Activated CD4-positive, alpha-beta T cell treated with anti-CD3 and anti-CD28 coated beads, Interleukin-2, amount 50 U/mL, for 4 hours (primary cell): ENCODE measurements at places on chromosomes 3 and 15.

DNA sequence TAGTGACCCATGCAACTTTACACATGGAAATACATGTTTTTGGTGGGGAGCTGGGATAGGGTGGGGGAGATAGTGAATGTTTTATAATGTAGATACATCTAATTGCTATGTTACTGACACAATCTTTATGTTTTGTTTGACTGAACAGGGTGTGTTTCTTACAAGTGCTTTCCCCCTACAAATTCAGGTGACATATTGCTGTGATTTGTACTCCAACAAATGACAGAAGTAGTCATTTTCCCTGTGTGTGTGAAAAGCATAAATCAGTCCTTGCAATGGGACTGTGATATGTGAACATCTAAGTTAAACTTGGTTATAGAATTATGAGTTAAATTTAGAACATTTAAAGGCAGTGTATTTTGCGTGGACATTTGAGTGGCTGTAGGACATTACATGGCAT, 27.3 kb downstream of the OTOL1 start:
- DNase-seq = no peak

GRCh38 chr3:34283751-34284150, 485.3 kb downstream of the PDCD6IP start:
- no peak for DNase-seq

DNA sequence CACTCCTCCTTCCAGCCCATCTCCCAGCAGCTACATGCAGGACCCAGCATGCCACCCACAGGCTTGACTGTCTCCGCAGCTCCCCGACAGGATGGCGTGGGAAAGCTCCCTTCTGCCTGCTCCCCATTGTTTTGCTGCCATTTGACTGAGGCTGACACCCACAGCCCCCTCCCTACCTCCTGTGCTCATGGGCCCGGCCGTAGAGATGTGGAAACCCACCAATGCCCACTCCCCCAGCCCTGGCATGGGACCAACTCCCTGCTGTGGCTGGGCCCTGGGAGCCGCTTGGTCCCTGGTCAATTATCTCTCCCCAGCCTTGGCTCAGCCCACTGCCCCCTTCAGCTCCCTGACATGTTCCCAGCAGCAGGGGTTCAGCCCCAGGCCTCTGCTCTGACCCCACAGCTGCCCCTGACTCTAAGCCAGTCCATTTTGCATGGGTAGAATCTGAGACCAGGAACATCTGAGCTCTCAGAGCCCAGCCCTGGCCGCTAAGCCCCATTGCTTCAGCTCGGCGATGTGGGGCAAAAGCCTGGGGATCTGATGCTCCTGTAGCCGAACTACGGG, 8.2 kb downstream of the C3orf22 start:
- no peak for DNase-seq

- DNase-seq = no peak
Measured at GRCh38 chr15:101411581-101411980, 77.9 kb downstream of the PCSK6 start.

- DNase-seq = no peak
Measured at GRCh38 chr3:114451561-114452018, 157.8 kb downstream of the TIGIT start.

GRCh38 chr3:139559541-139559940, 20.0 kb upstream of the RBP1 start:
- DNase-seq = no peak

GRCh38 chr3:187919544-187919943, 174.3 kb upstream of the BCL6 start:
- DNase-seq = no peak

- no peak for DNase-seq
Measured at GRCh38 chr3:83890039-83890762, 1068.6 kb upstream of the CADM2 start.

- DNase-seq = no peak
Measured at GRCh38 chr3:141328286-141329166, 39.8 kb upstream of the ZBTB38 start.

DNA sequence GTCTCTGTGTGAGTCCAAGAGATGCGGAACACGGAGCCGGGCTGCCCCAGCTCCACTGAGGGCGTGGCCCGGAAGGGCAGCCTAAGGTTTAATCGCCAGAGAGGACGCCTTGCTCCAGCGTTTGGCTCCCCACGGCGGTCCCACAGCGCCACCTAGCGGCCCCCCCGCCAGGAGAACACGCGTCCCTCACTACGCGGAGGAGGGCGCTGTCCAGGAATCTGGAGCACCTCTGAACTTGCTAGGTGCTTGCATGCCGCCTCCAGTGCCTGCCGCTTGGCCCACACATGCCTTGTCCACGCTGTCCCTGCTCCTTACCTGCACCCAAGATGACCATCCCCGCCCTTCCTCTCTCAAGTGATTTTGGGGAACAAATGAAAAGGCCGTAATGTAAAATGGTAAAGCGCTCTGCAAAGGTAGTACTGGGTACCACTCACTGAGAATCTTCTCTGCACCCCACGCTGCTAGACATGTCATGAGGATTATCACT, 14.4 kb upstream of the MRPS22 start:
- DNase-seq = peak; percentile 78

- DNase-seq = no peak
Measured at GRCh38 chr3:107493134-107493533, 29.6 kb upstream of the BBX start.

GRCh38 chr3:79947957-79948356, 180.2 kb upstream of the ROBO1 start:
- DNase-seq = no peak

DNA sequence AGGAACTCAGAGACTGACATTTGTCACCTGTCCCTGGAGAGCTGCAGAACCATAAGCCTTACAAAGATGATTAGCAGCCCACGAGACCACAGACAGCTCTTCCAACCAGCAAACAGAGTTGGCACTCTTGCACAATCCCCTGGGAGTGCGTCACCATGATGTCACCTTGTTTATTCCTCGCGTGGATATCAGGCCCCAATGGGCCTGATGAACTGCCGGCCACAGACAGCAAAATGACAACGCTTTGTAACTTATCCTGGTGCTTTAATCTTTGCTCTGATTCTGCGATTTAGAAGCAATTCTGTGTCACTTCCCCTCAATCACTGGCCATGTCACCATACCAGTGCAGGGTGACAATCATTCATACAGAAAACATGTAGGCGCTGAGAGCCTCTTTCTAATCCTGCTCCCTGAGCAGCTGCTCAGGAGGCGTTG, 89.2 kb downstream of the TAMM41 start:
- no peak for DNase-seq

DNA sequence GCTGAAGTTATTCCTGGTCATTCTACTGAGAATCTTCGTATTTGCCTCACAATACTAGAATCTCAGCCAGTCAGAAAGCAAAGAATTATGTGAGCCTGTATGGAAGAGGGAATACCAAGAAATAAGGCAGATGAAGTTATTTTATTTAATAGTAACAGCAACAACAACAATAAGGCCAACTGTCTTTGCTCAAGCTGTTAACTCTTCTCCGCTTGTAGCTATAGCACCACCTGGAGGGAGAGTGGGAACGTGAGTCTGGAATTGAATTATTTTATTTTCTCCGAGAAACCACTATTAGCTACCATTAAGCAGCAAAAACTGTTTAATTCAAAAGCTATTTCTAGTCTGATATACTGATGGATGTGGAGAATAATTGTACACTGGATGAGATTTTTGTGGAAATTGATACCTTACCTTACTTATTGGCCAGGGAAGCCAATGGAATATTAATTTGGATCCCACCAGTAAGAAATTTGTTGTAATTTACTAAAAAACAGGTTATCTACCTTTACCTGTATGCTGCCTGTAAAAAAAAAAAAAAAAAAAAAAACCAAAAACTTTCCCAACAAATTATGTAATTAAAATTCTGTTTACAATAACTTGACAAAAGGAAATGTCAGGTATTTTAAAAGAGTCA, 50.1 kb downstream of the CALML4 start:
- DNase-seq = no peak

DNA sequence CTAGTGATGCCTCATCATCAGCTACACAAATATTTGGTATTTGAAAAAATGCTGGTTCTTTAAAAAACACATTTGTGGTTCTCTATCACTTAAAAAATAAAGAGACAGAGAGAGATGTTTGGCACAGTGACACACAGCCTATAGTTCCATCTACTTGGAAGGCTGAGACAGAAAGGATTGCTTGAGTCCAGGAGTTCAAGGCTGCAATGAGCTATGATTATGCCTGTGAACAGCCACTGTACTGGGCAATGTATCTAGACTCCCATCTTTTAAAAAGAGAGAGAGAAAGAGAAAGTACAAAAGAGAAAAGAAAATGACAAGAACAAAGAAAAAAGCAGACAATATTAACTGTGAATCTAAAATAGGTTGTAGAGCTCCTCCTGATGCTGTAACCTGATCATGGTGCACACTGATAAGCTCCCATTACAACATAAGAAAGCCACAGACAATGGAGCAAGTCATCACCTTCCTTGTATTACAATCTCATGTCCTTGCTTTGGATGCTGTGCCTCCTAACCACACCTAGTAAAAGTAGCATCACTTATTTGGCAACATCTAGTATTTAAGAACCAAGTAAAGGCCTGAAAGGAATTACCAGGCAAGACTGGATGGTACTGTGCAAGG, 31.7 kb upstream of the MAP4 start:
- no peak for DNase-seq

DNA sequence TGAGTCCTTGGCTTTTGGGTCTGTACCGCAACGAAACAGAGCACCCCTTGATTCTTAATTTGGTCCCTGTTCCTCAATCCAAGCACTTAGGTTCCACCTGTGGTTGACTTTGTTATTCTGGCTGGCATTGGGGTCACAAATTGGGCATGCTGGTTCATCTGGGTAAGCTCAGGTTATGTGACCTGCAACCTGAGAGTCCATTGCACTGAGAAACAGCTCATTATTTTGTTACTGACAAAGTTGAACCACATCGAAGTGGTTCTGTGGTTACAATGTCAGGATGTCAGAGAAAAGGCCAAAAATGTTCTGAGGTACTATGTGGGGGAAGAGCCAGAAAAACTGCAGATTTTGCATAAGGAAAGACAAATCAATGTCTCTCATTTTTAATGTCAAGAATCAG, 74.2 kb downstream of the ZNF621 start:
- no peak for DNase-seq

DNA sequence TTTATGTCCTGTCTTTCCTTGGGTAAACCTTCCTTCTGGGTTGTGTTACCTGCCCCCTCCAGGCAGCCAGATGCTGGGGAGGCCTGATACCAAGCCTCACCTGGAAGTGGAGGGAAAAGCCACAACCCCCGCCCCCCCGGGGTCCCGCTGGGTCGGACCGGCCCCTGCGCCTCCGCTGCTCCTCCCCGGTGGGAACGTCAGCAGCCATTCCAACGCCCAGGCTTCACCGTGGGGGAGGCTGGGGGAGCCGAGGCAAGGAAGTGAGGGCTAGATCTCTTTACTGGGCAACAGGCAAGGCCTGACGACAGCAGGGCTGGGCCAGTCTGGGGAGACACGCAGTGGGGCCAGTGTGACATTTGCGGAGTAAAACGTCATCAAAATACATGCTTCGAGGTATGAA, 53.0 kb upstream of the SNRPA1 start:
- DNase-seq = no peak

DNA sequence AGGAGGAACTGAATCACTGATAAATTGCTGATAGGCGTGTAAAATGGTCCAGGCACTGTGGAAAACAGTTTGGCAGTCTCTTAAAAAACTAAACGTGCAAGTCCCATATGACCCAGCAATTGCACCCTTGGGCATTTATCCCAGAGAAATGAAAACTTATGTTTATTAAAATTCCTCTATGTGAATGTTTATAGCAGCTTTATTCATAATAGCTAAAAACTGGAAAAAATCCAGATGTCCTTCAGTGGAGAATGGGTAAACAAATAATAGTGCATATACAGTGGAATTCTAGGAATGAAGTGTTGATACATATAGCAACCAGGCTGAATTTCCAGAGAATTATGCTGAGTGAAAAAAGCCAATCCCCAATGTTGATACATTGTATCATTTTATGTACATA, 482.2 kb upstream of the PDZRN3 start:
- DNase-seq = no peak

- DNase-seq = no peak
Measured at GRCh38 chr3:133547432-133548041, 25.9 kb upstream of the CDV3 start.

DNA sequence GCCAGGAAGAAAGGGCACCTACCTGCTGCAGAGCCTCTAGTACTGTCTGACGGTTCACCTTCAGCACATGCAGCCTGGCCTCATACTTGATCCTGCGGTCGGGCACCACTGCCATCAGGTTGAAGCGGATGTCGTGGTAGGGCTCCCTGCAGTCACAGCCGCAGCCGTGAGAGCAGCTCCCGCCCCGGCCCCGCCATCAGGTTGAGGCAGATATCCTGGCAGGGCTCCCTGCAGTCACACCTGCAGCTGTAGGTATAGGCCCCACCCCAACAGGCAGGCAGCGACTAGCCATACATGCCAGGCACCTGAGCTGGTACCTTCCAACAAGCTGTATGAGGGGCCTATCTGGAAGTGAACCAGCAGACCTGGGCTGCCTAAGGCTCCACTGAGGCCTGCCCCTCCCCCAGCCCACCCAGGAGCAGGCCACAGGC, 38.7 kb downstream of the SEMA3G start:
- DNase-seq = no peak

DNA sequence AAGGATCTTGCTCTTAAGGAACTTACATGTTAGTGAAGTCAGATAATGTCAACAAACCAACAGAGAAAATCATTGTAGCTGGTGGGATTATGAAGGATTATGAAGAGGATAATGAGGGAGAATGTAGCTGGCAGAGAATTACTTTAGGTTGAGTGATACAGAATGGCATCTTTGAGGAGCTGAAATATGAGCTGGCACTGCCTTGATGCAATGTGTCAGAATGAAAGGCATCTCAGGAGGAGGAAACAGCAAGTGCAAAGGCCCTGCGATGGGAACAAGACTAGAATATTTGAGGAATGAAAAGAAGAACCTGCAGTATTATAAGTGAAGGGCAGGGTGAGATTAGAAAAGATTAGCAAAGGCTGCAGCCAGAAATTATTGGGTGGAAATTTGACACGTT, 237.2 kb upstream of the ADAMTS9 start:
- DNase-seq = no peak

GRCh38 chr3:45191924-45192417, 34.1 kb downstream of the TMEM158 start:
- DNase-seq = no peak

DNA sequence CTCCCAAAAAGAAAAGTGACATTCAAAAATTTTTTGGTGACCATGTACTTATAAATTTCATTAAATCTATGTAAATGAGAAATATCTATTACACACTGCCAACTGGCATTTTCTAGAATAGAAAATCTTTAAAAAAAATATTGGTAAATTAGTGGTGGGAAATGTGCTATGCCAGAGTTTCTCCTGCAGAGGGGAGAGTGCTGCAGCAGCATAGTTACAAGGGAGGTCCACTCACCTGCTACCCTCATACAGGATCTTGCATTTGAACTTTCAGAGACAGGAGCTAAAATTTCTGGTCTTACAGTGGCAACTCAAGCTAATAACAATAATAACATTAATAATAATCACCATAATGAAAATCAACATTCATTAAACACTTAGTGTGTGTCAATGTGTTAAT, 459.6 kb downstream of the NSUN3 start:
- no peak for DNase-seq

DNA sequence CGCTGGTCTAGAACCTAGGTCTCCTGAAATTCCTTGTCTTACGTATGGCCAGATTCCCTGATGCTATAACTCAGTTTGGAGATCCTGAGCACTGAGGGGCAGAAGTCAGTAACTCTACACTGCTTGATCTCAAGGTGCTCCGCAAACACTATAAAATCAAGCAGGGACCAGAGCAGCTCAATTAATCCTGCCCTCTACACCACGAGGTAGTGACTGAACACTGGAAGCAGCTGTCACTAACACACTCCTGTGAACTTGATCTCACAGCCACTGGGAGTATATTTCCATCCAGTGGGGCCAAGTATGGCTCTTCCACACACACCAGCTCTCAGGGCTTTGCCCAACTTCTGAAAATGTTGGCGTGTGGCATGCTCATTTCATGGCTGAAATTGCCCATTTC, 51.0 kb downstream of the EDEM1 start:
- DNase-seq = no peak
